ENCODE measurements at places on chromosomes 1 and 21.

DNA sequence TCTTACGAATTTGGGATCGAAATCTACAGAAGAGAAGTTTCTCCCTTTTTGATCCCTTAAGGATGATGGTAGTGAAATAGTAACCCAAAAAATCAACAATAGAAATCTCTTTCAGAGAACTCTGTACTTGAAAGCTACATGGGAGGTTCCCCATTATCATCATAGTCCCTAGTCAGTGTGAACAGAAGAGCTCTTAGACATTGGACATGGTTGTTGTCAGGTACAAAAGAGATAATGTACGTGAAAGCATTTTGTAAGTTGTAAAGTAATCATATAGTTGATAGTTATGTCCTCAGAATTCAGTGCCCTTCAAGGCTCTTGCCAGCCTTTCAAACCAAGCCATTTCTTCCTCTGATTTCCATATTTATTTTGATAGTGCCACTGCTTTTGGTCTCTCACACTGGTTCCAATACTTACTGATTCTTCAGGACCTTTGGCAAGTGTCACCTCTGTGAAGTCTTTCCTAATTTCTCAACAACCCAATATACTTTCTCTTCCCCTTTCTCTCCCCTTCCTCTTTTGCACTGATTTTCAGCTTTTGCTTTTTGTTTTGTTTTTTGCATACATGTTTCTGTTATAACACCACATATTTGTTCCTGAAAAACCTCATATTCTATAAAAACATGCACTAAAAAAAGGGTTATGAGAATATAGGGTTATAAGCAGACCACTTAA lies 22.4 kb downstream of the VPS45 start:
- DNase-seq, result no peak

DNA sequence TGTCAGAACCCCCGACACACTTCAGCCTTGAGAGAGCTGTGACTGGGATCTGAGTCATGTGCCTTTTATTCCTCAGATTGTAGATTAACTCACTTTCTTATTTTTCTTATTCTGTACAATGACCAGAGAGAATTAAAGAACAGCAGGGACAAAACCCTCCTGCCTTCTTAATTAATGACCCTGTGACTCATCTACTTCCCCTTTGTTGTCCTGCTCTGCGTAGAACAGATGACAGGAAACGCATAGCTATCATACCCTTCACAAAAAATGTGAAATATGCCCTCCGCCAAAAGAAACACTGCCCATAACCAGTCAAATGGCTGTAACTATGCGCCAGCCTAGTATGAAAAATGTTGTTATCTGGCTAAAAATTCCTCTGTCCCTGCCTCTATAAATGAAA lies 9.1 kb upstream of the PADI2 start:
- peak; percentile 97 for DNase-seq

DNA sequence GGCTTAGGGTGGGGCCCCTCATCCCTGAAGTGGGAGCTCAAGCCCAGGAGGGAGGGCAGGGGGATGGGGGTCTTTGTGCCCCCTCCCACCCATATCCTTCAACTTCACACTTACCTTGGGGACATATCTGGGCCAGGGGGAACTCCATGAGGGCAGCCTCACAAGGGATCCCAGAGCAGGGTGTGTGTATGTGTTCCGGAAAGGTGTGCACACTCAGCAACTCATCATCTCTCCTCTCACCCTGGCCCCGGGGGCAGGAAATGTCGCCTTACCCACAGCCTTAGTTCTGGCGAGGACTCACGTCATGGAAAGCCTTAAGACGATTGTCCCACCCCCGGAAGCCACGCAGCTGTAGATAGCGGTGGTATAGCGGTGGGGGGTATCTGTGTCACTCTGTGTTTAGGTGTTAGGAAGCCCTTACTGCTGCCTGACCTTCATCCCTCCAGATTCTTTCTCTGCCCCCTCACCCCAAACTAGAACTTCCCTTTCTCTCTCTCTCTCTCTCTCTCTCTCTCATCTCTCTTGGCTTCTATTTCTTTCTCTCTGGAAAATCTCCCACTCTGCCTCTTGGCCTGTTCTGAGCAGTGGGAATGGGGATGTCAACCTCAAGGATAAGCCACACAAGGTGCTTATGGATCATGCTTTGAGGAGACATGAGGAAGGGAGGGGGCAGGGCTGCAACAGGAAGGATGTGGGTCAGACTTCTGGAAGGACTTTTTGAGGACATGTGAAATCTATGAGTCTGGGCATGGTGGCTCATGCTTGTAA lies at the start of gene SH2D2A:
Gene SH2D2A, minus strand, starts transcription at position 288 of the 768 bp plus-strand sequence. Its CDS starts 140 bp downstream, at position 148.
- peak; percentile 35 for DNase-seq

DNA sequence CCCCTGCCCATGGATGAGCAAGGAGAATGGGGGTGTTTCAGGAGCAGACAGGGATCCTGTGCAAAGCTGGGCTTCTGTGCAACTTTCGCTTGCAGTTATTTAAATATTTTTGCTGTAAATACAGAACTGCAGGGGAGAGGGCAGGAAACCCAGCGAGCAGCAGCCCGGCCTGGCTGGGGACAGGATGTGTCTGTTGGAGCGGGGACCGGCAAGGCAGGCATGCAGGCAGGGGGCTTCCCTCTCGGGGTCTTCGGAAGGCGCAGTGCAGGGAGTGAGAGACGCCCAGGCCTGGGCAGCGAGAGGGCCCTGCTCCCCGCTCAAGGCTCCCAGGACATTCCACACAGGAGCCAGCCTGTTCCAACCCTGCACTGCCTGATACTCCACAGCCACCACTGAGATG lies 1.7 kb upstream of the AIRE start:
- no peak for DNase-seq

- DNase-seq, result no peak
Observed at GRCh38 chr1:37433171-37433570, 41.2 kb upstream of the ZC3H12A start.

DNA sequence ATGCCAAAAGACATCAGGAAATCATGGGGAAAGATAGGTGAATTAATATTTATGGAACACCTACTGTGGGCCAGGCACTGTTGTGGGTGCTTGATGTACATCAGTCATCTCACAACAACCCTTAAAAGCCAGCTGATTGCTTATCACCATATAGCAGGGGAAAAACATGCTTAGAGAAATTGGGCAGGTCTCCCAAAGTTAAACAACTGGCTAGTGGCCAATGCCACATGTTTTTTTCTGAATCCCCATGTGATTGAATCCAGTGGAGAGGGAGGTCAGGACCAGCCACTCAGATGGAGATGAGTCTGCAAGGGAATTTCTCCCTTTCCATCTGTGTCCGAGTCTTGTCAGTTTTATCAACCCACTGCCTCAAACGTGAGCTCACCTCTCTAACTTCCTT lies 33.5 kb downstream of the UTP25 start:
- DNase-seq, result no peak

DNA sequence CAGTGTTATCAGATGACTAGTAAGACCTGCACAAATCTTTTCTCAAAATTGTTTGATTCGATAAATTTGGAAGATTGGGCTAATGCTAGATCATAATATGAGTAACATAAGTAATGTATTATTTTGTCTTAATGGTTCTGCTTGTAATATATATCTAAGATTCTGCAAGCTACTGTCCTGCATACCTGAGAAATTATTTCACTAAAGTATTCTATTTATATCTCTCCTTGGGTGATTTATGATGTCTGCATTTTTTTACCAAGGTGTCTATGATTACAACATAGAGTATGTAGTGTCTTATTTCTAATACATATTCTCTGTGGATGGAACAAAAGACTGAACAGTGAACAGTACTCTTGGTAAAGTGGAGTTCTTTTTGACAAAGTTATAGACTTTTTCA lies 166.6 kb downstream of the CLEC20A start:
- DNase-seq, result no peak

GRCh38 chr21:39141502-39141901 lies 41.7 kb downstream of the PSMG1 start:
- DNase-seq, result no peak

DNA sequence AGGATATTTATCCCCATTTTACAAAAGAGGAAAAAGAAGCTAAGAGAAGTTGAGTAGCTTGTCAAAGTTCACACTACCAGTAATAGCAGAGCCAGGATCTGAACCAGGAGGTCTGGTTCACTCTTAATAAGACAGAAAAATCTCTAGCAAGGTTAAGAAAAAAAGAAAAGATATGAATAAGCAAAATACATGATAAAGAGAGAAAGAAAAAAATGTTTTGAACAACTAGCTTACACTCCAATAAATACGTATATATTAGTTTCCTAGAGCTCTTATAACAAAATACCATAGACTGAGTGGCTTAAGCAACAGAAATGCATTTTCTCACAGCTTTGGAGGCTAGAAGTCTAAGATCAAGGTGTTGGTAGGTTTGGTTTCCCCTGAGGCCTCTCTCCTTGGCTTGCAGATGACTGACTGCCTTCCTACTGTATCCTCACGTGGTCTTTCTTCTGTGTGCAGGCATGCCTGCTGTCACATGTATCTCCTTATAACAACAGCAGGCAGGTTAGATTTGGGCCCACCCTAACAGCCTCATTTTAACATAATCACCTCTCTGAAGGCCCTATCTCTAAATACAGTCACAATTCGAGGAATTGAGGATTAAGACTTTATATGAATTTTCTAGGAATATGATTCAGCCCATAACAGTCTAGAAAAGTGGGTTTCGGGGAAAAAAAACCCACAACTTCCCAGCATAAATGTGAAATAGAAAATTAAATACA lies 60.4 kb downstream of the LEPR start:
- DNase-seq, result no peak

DNA sequence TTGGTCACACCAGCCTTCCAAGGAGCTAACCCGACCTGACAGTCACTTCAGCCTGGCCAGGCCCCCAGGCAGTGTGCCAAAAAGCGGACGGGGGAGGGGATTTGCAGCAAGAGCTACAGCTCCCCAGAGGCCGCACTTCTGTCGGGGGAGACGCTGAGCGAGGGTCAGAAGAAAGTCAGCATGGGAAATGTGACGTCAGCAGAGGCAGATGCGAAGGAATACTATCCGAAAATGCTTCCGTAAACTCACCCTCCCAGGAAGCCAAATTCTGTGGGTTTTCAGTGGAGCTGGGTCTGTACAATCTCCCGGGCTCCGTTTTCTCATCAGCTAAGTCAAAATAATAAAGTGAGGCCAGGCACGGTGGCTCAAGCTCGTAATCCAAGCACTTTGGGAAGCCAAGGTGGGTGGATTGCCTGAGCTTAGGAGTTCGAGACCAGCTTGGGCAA lies 28.5 kb upstream of the ECE1 start:
- no peak for DNase-seq

- DNase-seq, result no peak
Observed at GRCh38 chr1:148264374-148265276, 112.5 kb upstream of the NBPF11 start.

- DNase-seq, result peak; percentile 78
Observed at GRCh38 chr1:167881069-167881468, 32.9 kb downstream of the ADCY10 start.

DNA sequence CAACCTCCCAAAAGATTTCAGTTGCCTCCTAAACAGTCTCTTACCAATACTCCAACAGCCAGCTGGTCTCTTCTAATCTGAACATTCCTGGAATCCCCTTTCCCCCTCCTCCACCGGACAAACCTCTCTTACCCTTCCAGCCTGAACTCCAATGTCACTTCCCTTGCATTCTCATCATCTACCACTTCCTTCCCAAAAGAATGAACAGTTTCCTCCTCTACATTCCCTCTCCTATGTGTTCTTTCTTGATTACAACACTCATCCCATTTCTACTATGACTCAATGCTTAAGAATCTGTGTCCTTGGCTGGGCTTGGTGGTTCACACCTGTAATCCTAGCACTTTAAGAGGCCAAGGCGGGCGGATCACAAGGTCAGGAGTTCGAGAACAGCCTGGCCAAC lies 417.1 kb downstream of the SETD4 start:
- DNase-seq, result peak; percentile 77

GRCh38 chr1:184449916-184450315 lies 63.1 kb downstream of the C1orf21 start:
- no peak for DNase-seq

DNA sequence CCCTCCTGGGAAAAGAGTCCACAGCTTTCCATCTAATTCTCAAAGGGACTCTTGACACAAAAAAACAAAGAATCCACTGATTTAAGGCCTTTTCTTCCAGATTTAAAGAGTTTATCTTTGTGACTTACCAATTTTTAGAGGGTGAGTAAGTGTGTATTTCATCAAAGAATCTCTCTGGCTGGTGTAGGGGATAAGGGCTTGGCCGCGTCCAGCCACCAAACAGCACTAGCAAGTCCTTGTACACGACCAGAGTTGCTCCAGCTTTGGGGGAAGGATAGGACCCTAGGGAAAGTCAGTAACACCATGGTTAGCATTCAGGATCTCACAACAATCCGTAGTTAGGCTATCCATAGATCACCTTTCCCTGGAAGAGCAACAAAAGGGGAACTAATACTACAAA lies 19.5 kb upstream of the CPLANE2 start:
- no peak for DNase-seq

- DNase-seq, result peak; percentile 91
Observed at GRCh38 chr1:221035662-221036153, 156.5 kb downstream of the HLX start.

GRCh38 chr1:30900931-30901560 lies 7.5 kb downstream of the SDC3 start:
- no peak for DNase-seq

DNA sequence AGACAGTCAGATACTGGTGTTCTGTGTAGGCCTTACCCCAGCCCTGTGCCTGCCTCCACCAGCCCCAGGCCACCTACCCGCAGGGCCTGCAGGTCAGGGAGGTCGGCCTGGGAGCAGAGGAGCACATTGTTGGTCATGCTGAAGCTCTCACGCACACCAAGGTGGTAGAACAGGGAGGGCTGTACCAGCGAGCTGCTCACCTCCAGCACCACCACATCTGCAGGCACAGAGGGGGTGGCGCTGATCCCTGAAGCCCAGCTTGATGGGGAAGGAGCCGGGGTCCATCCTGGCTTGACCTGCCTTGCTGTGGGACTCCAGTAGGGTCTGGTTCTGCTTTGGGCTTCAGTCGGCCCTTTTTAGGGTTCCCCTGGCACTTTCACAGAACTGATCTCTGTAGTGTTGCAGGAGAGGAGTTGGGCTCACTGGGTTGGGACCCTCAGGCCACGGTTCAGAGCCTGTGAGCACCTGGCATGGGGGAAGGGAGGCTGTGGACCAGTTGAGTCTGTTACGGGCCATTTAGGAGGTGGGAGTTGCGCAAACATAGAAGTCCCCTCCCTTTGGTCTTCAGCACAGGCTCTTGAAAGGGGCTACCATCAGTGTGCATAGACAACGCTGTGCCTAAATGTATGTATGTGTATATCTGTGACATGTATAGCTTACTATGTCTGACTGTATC lies 1.9 kb downstream of the MAP3K6 start:
- no peak for DNase-seq

DNA sequence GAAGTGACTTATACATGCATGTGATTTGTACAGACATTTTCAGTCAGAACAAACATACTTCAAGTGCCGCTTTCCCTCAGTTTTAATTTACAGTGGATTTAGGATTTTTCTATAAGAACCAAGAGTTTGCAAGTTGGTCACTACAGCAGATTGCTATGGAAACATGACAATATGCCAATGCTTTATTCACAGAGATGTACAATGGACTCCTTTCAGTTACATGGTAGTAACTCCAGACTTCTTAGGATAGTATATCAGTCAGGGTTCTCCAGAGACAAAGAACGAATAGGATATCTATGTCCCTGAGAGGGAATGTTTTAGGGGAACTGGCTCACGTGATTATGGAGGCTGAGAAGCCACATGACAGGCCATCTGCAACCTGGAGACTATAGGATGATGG lies 27.4 kb downstream of the IFI44 start:
- no peak for DNase-seq
